Fibroblast of skin of right biceps (primary cell): ENCODE measurements at places on chromosomes 11 and 22.
A peak's percentile ranks its signal among the peaks of the same experiment; 100 is the strongest.

DNA sequence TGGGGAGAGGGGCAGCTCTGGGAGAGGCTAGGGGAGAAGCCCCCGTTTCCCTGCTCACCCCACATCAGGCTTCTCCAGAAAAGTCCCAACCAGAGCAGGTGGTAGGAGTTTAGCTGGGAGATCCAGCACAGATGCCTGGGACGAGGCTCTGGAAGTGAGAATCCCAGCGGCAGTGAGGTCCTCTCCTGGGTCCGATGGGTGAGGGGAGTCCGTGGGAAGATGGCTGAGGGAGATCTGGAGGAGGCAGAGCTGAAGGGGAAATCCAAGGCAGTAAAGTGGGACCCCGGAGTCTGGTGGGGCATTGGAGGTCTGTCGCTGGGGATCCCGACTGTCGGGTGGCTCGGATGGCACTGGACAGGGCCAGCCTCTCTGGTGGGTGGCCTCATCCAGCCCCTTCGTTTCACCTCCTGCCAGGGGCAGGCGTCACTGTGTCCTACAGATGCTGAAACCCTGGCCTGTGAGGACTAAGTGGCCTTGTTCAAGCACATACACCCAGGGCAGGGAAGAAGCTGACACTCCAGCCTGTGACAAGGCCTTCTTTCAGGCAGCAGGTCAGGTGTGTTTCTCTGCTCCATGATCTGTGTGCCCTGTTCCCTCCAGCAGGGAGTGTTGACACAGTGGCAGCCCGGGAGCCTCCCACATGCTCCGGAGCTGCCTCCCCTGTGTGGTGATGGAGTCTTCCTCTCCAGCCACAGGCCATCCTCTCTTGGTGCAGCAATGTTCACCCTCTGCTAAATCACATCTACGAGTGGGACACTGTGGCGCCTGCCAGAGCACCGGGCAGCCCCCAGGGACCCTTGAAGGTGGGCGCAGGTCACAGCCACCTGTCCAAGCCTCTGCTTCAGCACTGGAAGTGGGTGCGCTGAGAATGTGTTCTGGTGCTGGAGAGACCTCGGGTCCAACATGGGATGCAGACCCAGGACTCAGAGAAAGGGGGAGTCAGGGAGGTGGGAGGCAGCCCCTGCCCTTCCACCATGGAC, 850.8 kb downstream of the BRD1 start:
- no peak for DNase-seq

- DNase-seq = no peak
Observed at GRCh38 chr22:30002861-30003486, 77.3 kb upstream of the HORMAD2 start.

DNA sequence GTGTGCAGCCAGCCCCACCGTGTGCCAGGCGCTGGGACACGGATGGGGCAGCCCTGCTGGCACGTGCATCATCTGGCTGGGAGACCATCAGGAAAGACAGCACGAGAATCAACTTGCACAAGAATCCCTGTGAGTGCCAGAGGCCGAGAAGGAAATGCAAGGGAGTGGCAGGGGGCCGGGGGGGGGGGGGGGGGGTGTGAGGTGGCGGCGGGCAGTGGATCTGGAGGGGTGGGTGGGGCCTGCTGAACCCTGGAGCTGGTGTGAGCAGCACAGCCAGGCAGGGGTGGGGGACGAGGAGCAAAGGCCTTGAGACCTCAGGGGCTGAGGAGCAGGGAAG, 14.0 kb upstream of the FLRT1 start:
- DNase-seq = no peak

DNA sequence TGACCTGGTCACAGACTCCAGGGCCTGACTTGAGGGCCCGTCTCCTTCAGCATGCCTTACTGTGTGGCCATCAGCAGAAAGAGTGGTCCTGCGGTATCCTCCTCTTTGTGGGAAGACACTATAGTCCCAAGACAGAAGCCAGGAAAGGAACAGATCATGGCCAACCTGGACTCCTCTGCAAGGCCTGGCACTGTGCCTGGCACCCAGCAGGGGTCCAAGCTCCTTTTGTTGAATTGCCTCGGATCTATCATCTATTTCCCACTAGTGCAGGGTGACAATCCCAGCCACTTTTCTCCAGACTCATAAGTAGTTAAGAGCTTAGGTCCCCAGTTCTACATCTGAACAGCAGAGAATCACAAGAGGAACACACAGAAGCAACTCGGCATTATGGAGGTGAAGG, 27.0 kb downstream of the DSCAML1 start:
- DNase-seq = no peak

GRCh38 chr11:45204761-45205160, 58.3 kb downstream of the PRDM11 start:
- no peak for DNase-seq

DNA sequence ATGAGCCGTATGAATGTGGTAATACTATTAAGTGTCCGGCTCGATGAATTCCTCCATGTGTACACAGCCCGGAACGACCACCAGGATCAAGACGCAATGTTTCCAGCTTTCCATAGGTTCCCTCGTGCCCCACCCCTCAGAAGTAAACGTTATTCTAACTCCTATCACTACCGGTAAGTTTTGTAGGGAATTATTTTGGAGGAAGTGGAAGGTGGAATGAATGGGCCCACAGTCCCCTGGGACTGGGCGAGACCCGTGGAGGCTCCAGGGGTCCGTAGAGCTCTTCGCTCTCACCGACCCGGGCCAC, 720 bp upstream of the FAR1 start:
- DNase-seq = no peak

- DNase-seq = no peak
Observed at GRCh38 chr11:15638386-15638787, 523.7 kb downstream of the INSC start.

DNA sequence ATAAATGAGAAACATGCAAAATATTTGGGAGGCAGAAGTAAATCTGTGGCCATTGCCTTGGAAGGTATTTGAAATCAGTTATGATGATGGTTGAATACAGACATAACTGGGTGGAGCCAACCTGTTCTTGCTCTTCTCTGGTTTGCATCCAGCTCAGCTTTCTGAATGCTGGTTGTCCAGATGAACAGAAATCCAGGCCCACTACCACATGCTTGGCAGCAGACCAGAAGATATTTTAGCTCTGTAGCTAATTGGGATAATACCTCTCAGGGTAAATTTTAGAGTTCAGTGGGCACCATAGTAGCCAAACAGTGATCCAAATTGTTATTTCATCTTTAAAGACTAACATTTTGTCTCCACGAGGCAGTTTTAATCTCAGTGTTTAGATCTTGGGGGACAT, 308.3 kb downstream of the RAB38 start:
- no peak for DNase-seq

GRCh38 chr22:39763276-39763675, 130.3 kb downstream of the ENTHD1 start:
- no peak for DNase-seq

DNA sequence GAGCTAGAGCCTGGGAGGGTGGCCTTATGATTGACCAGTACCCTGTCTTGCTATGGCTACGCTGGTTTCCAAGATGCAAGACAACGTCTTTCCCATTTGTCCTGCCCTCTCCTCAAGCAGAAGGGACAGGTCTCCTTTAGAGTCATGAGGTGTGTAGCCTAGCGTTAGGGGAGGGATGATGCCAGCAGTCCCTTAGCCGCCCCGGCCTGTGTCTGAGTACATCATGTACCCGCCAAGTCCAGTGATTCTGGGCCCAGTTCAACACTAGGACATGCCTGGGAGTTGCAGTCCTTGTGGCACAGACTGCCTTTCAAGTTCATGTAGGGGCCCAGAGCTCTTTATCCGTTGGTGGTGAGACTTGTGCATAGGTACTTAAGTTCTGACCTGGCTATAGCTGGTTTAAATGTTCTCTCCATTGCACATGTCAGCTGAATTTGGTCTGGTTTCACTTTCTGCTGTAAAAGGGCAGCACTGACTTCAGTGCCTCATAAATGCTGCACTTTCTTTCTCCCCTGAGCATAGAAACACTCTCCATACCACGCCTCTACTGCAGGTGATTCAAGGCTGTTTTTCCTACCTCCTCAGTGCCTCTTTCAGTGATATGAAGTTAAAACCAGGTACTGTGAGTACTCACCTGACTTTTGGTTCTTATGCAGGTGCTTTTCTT, 151.1 kb downstream of the METTL15 start:
- DNase-seq = no peak

- DNase-seq = peak; percentile 78
Observed at GRCh38 chr11:118438314-118438931, 2.1 kb downstream of the KMT2A start.

GRCh38 chr11:32809313-32809712, 14.9 kb upstream of the CCDC73 start:
- peak; percentile 61 for DNase-seq

DNA sequence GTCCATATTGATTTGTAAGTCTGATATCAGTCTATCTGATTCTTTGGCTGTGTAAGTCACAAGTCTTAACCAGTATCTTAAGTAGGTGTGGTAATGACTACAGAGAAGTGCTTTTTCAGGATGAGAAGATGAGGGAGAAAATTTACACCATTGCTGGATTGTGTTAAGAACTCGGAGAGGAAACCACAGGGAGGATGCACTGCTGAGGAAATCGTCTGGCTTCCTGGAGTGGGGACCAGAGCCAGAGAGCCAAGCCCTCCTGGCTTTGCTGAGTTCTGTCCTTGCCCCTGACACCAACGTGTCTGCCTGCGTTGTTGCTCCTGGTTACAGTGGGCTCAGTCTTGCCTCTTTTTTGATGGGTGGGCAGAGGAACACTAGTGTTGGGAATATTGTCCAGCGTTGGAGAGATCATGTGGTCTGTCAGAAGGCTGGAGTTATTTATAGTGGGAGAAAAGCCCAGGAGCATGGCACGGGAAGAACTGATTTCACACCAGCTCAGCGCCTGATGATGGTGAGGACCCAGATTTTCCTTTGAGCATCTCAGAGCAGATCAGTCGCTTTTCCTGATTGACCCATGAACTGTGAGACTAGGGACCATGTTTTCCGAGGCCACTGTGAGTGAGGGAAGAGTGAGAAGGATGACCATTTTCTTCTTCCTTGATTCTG, 29.6 kb downstream of the MARK2 start:
- DNase-seq = no peak

- no peak for DNase-seq
Observed at GRCh38 chr11:10751581-10751940, 515 bp downstream of the CTR9 start.

DNA sequence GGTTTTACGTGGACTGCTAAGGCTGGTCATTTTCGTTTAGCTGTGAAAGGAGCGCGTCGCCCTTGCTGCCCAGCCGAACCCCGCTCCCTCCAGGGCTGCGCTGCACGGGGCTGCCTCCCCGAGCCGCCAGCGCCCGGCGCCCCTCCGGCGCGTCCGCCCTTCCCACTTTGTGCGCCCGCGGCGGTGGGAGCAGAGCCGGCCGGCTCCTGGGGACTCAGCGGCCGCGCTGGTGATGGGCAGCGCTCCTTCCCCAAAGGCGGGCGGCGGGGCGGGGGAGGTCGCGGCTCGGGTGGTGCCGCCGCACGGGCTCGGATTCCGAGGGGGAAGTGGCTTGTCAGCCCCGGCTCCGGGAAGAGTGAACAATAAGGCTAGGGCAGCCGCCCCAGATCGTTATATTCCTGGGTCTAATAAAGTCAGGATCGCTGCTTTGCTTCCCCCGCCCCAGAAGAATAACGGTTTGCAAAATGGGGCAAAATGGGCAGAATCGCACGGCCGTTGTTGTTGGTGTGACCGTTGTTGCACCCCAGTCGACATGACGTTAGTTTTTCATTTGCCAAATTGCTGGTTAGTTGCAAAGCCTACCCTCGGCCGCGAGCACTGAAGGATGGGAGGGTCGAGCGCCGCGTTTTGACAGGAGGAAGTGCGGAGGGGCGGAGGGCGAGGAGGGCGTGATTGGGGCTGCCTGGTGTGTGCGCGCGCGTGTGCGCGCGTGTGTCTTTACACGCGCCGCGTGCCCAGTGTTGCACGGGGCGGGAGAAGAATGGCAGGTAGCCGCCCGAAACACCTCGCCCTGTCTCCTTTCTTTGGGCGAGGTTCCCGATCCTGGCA, 745 bp downstream of the NCAM1 start:
- peak; percentile 11 for DNase-seq

DNA sequence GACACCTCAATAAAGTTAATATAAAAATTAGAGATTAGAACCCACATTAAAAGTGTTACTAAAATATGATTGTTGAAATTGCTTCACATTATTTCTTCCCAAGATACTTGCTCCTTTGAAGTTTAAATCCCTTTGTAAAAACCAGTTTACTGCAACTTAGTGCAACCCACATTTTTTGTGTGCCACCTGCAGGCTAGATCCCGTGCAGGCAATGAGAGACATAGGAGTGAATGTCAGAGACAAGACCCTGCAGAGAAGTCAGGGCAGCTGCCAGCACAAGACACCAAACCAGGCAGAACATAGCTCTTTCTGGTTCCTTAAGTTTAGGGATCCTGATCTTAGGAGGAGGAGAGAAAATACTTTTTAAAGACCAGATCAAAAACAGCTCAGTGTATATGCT, 142.8 kb upstream of the MTNR1B start:
- no peak for DNase-seq

GRCh38 chr22:36852056-36852973, 8.5 kb upstream of the NCF4 start:
- DNase-seq = no peak

- peak; percentile 63 for DNase-seq
Observed at GRCh38 chr22:24525416-24526037, 29.4 kb downstream of the GUCD1 start.

DNA sequence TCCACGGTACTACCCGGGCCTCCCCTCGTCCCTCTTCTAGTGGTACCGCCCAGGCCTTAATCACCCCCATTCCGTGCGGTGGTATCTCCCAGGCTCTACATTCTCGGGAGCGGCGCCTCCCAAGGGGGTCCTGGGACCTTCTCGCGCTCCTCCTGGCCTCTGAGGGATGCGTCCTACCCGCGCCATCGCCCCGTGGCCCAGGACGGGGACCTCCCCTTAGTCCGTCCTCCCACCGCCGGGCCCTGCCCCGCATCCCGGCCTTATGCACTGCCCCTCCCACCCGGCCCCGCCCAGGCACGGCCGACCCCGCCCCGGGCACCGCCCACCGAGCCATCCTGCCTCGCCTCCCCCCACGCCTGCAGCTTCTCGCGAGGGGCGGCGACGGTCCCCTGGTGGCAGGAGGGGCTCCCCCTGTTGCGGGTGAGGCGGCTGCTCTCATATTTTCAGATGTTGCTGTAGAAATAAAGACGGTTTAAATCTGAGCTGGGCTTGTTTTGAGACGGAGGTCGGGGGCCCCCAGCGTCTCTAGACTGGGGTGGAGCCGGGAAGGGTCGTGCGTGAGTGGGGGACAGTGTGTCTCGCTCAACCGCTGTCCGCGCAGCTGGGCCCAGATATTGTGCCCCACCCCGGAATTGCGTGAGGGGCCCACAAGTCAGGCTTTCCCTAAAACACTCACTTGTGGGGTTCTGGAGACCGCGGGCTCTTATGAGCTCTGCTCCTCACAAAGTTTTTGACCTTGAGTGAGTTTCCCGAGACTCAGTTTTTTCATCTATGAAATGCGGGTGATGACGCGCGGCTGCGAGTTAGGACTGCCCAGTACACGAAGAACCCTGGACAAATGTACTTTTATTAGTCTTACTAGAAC, 828 bp upstream of the RAB1B start:
- peak; percentile 89 for DNase-seq

- no peak for DNase-seq
Observed at GRCh38 chr11:1674173-1675131, 22.5 kb upstream of the KRTAP5-6 start.
